ENCODE measurements at places on chromosomes 6 and 20. TPM values are rescaled to one million over a fixed set of nuclear protein-coding genes. Genes with fewer than 3 reads are reported as not detected.

The RAB5IF gene
- 103 TPM for total RNA-seq

The CNR1 gene
- 18.3 TPM for total RNA-seq

The SIRPG gene
- total RNA-seq: 0.28 TPM

The MAPK14 gene
- 63.3 TPM for total RNA-seq

The PRRT1 gene
- 2.0 TPM for total RNA-seq

The CAGE1 gene
- not detected for total RNA-seq

The RIPOR3 gene
- 7.9 TPM for total RNA-seq

The CABLES2 gene
- total RNA-seq: 4.4 TPM

The SMIM8 gene
- total RNA-seq: 9.3 TPM

The VWA7 gene
- total RNA-seq: 14.2 TPM

The BPI gene
- total RNA-seq: 0.49 TPM

The MAN1A1 gene
- total RNA-seq: 69.2 TPM

- no peak for DNase-seq
- H3K4me3 ChIP-seq: no peak overlapping the region
- no peaks in the 10 kb centered on the region for H3K36me3 ChIP-seq
Observed at GRCh38 chr6:68343901-68344300, 291.2 kb upstream of the ADGRB3 start.

DNA sequence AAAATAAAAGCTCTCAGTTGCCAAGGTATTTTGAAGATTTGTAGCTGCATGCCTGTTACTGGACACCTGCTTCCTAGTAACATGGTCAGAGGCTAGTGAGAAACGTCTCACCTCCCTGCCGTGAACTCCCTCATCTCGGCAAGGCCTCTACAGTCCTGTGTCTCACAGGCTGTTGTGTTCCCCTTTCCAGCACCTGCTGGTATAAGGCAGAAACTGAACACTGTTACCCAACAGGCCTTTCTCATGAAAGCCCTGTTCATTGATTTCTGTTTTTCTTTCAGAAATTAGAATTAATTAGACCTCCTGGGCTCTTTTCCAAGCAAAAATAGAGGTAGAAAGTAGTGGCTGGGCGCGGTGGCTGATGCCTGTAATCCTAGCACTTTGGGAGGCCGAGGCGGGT is 17.6 kb upstream of the SRSF3 start:
- no peaks in the 10 kb centered on the region for H3K4me1 ChIP-seq
- H3K4me3 ChIP-seq: no peak overlapping the region
- no peaks in the 10 kb centered on the region for H3K27me3 ChIP-seq
- no peak for DNase-seq

DNA sequence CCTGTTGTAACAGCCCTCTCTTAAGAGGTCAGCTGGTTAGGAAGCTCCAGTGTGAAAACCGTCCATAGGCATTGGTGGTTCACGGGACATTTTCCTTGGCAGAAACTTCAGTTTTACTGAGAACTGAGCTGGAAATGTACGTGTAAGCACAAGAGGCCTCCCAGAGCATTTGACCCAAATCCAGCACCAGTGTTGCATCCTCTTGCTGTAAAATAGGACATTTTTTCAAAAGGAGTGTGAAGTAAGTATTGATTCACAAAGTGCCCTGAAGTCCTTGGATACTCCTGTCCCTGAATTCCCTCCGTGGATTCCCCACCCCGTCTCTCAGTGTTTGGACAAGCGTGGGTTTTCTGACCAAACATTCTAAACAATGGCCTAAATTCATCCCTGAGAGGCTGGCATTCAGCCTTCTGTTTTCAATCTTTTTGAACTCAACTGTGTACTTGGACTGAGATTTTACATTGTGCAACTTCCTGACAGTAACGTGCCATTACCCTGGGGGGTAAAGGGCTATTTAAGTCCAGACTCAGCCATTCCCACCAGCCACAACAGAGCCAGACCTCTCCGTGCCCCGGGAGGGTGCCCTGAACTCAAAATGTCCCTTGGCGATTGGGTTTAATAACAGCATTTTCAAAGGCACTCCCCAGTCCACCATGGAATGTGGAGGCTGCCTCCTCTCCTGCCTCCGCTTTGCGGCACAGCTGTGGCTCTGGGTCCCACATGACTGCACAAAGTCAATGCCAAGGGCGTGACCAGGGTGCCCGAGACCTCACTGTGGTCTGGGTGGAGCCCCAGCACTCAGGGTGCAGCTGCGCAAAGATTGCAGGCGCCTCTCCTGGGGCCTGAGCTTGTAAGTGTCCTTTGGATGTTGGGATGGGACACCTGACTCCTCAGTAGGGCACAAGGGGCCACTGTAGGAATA is 92.7 kb upstream of the AFDN start:
- no peaks in the 10 kb centered on the region for H3K36me3 ChIP-seq
- H3K27me3 ChIP-seq: no peaks in the 10 kb centered on the region

DNA sequence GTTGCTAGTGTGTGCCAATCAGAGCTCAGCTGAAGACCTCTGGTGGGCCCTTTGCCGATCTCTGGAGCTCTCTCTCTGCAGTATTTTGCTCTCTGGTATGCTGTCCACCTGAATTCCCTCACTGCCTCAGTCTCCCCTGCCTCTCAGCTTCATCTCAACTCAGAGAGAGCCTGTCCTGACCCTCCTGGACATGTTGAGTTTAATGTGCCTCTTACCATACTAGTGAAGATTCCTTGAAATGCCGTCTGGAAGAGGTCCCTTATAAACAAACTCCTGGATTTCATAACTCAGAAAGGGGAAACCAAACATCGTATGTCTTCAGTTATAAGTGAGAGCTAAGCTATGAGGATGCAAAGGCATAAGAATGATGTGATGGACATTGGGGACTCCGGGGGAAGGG is 231.1 kb upstream of the ZNF217 start:
- H3K4me3 ChIP-seq: no peak overlapping the region
- H3K27me3 ChIP-seq: no peaks in the 10 kb centered on the region
- no peak for DNase-seq
- H3K27ac ChIP-seq: no peak overlapping the region

DNA sequence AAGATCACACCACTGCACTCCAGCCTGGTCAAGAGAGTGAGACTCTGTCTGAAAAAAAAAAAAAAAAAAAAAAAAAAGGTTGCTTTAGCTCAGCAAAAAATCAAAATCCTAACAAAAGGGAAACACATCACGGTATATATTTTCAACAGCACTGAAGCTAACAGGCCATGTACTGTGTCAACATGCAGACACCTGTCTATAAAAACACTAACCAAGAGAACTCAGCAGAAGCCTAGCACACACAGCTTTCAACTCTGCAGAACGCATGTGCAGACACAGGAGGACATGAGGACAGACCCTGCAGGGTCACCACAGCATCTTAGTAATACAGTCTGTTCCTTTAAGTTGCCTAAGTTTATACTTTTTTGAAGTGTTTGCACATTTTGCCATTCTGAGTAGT is 13.5 kb downstream of the NINL start:
- H3K27ac ChIP-seq: no peak overlapping the region
- H3K27me3 ChIP-seq: no peaks in the 10 kb centered on the region
- DNase-seq: no peak
- peaks cover 6% of the 10 kb centered on the region for H3K4me1 ChIP-seq
- H3K4me3 ChIP-seq: no peak overlapping the region
- H3K36me3 ChIP-seq: no peaks in the 10 kb centered on the region

DNA sequence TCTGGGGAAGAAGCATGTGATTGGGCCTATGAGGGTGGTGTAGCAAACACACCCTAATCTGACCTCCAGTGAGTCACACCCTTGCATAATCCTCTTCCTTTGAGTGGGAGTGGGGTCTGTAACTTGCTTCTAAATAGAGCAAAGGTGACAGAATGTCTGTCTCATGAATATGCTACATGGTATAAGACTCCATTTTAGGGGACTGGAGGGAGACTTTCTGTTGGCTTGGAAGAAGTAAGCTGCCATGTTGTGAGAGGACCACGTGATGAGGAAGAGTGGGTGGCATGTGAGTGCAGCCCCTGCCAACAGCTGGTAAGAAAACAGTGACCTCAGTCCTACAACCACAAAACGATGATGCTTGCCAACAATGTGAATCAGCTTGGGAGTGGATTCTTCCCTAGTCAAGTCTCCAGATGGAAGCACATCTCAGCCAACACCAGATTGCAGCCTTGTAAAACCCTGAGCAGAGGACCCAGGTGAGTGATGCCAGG is 3.7 kb downstream of the AK9 start:
- no peaks in the 10 kb centered on the region for H3K27me3 ChIP-seq
- H3K27ac ChIP-seq: no peak overlapping the region
- H3K4me3 ChIP-seq: no peak overlapping the region
- DNase-seq: no peak

DNA sequence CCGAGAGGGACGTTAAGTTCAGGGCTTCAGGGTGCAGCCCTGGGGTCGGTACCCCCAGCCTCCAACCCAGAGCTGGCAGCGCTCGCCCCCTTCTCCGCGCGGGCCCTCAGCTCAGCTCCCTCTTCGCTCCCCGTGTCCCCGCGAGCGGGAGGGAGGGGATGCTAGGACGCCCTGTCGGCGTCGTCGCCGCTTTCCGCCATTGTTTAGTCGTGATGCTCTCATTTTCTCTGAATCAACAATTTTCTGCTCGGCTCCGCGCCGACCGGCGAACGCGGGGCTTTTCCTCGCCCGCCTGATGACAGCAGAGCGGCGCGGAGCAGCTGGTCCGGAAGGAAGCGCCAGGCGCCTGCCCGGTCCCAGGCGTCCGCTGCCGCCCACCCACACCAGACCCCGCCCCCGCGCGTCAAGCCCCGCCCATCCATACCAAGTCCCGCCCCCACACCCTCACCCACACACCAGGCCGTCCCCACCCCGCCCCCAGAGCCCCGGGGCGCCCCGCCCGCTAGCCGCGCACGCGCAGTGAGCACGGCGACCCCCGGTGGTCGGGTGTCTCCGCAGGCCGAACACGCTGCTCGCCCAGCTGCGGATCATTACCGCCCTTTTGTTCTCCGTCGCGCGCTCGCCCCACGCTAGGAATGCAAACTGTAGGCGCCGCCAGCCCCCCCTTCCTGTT is 50.1 kb upstream of the SLC32A1 start:
- peaks cover 18% of the 10 kb centered on the region for H3K27me3 ChIP-seq
- no peak overlapping the region for H3K4me3 ChIP-seq
- peaks cover 11% of the 10 kb centered on the region for H3K4me1 ChIP-seq
- H3K27ac ChIP-seq: no peak overlapping the region
- no peaks in the 10 kb centered on the region for H3K36me3 ChIP-seq

DNA sequence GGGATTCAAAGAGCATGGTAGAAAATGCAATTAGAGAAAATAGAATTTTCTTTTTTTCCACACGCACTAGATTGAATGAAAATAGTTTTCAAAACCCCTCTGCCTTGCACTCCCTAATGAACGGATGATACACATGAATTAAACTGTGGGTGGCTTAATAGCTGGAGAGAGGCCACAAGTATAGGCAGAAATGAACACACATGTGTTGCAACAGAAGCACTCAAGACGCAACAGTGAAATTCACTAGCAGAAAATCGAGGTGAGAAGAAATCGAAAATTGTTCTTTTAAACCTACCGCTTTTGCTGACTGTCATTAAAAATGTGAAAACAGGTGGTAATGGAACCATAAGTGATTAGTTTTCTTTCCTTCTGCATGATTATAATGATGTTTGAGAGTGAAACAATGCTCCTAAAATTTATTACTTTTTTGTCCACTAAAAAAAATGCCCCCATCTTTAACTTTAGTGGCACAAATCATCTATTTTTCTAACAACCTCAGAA is 80.1 kb upstream of the SHLD1 start:
- H3K4me1 ChIP-seq: no peaks in the 10 kb centered on the region
- no peak overlapping the region for H3K4me3 ChIP-seq
- H3K36me3 ChIP-seq: no peaks in the 10 kb centered on the region

GRCh38 chr6:143746202-143747119 is 68.7 kb downstream of the PHACTR2 start:
- no peak for DNase-seq
- no peaks in the 10 kb centered on the region for H3K36me3 ChIP-seq
- no peak overlapping the region for H3K4me3 ChIP-seq
- peak overlapping the region; percentile 13 for H3K27ac ChIP-seq
- H3K27me3 ChIP-seq: no peaks in the 10 kb centered on the region

DNA sequence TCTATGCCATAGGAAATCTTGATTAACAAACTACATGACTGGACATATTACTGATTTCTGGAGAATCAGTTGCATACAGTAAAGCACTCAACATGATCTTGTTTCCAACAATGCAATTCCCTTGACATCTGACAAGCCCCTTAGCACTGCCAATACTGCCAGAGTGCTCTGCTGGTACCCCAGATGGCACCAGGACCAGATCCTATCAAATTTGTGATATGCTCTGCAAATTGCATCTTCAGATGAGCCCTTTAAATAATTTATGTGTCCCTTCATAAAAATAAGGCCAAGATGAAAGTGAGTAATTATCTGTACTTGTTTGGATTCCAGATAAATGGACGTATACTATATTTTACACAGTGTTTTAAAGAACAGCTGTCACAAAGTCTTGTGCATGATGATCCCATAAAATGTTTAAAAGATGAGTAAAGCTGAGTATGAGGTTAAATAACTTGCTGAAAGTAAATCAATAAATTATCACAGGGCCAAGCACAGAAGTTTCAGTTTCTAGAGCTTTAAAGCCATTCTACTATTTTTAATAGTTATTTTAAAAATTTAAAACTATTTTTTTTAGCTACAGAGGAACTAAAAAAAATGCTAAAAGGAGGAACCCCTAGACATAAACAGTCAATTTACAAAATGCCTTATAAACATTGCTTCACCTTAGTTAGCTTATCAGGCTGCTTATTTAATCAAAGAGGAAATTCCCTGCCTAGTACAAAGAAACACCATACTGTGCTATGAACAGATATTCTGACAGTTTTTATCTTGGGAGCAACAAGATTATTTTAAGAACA is 42.1 kb downstream of the NUDT3 start:
- no peaks in the 10 kb centered on the region for H3K36me3 ChIP-seq
- H3K27me3 ChIP-seq: no peaks in the 10 kb centered on the region
- no peak overlapping the region for H3K27ac ChIP-seq
- no peak for DNase-seq
- H3K4me1 ChIP-seq: no peaks in the 10 kb centered on the region

DNA sequence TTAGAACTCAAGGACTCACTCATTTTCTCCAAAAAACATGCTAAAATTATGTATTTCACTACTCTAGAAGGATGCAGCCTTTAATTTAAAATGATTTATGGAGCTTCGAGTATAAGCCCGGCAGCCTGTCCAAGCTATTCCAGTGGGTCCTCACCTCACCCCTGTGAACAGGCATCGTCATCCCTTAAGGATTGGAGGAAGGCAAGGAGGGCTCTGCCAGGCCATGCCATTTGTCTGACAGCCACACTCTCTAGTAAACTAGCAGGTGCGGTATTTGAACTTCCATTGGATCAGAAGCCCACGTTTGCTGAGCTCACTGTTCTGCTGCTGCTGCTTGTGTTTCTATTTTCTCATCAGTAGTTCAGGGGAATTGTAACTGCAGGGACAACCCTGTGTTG is 39.8 kb upstream of the NAA20 start:
- peak overlapping the region; percentile 90 for H3K27ac ChIP-seq
- no peaks in the 10 kb centered on the region for H3K27me3 ChIP-seq
- H3K4me3 ChIP-seq: peak overlapping the region; percentile 13
- no peak for DNase-seq
- H3K36me3 ChIP-seq: no peaks in the 10 kb centered on the region

- no peak overlapping the region for H3K27ac ChIP-seq
- no peak overlapping the region for H3K4me3 ChIP-seq
- H3K36me3 ChIP-seq: no peaks in the 10 kb centered on the region
- no peaks in the 10 kb centered on the region for H3K4me1 ChIP-seq
- no peaks in the 10 kb centered on the region for H3K27me3 ChIP-seq
Observed at GRCh38 chr6:71228461-71229041, 60.1 kb upstream of the OGFRL1 start.

Data from lung (tissue), 17 donors.